Sigmoid colon (tissue), 7 donors: ENCODE measurements at places on chromosomes 13 and 19. TPM values are rescaled to one million over a fixed set of nuclear protein-coding genes. Genes with fewer than 3 reads are reported as not detected.

The FFAR1 gene
- total RNA-seq = not detected

- no peak for DNase-seq
Observed at GRCh38 chr13:95485045-95485517, 67.4 kb upstream of the CLDN10 start.

DNA sequence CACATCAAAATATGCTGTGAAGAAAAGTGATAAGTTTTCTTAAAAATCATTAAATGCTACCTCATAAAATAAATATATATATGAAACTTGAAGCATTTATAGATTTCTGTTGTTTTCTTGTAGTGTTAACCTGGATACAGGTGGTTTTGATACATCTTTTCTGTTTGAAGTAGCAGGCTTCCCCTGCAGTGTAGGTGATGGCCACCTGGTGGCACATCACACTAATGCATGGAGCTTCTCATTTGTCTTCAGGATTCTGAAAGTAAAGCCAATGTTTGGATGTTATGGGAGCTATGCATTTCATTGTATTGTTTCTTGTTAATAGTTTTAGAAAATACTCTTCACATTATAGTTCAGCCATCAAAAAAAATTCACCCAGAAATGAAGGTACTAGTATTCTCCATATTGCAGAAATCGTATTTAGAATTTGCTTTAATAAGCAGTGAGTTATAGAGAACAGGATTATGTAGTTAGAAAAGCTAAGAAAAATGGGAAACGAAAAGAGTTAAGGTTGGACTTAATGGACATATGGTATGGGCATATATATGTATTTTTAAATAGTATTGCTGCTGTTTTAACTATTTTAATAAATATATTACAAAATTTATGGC, 18.7 kb downstream of the GPR180 start:
- no peak for DNase-seq

GRCh38 chr13:57865600-57866294, 234.2 kb downstream of the PCDH17 start:
- no peak for DNase-seq

DNA sequence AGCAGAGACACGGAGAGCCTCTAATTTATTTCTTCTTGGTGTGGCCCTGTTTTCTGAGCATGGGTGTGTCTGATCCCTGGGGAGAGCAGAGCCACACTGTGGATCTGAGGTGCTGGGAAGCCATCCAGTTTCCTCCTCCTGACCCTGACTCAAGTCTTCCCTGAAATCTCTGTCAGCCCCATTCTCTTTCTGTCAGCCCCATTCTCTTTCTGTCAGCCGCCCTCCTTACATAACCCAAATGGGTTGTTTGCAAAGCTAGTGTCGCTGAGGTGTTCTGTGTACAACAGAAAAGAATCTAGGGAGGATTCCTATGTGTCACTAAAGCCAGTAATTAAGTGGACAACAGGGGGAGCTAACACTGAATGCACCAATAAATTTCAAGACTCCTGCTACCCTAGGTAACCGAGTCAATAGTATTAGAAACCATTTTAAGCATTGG, 50.2 kb downstream of the LRCH1 start:
- no peak for DNase-seq

DNA sequence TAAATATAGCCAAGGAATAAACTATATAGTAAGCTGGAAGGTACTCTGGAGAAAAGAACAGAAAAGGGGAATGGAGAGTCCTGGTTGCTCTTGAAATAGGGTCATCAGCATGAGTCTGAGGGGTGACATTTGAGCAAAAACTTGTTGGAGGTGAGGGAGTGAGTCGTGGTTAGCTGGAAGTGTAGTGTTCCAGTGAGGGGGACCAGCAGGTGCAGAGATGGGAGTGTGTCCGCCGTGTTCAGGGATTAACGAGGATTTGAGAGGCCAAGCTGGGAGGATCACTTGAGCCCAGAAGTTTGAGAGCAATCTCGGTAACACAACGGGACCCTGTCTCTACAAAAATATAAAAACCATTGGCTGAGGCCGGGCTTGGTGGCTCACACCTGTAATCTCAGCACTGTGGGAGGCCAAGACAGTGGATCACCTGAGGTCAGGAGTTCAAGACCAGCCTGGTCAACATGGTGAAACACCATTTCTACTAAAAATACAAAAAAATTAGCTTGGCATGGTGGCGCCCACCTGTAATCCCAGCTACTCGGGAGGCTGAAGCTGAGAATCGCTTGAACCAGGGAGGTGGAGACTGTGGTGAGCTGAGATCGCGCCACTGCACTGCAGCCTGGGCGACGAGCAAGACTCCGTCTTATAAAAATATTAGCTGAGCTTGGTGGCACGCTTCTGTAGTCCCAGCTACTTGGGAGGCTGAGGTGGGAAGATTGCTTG, 1.1 kb downstream of the SUPT5H start:
- no peak for DNase-seq
